ENCODE measurements at places on chromosomes 7 and 10. TPM values are rescaled to one million over a fixed set of nuclear protein-coding genes. Genes with fewer than 3 reads are reported as not detected.

DNA sequence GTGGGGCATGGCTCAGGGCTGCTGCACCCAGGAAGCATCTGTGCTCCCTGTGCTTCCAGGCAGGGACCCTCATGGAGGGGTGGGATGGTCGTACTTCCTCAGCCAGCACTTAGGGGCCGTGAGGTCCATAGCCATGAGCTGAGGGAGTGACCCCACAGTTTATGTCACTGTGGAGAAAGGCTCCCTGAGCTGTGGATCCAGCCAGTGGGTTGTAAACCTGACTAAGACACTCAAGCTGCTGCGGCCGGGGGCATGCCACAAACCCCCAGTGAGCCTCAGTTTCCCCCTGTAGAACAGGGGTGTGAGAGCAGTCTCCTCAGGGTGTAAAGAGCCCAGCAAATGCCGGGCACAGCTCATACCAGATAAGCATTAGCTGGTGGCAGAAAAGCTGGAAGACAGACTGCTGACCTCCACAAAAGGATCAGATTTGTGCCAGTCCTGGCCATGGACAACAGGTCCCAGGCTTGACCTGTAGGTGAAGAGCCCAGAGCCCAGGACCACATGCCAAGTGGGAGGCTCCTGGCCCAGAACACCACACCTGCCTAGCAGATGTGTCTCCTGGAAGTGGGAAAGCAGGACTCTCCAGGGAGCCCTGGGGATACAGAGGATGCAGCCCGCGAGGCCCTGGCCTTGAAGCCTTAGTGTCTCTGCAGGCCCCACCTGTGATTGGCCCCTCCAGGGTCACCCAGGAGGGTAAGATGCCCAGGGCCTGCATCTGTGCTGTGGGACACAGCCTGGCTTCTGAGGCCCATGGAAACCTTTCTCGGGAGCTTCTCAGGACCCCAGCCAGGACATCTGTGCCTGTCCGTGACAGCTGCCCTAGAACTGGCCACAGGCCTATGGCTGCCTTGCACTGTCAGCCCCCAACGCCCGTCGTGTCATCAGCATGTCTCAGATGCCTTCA, 78.1 kb upstream of the RET start:
- DNase-seq = no peak

- no peak for DNase-seq
Measured at GRCh38 chr10:84407388-84408049, 79.1 kb downstream of the CCSER2 start.

GHRHR gene
- total RNA-seq = not detected

- no peak for DNase-seq
Measured at GRCh38 chr10:29598851-29599311, 35.9 kb downstream of the SVIL start.

CFAP46 gene
- total RNA-seq = not detected

GRCh38 chr10:110387983-110388686, 83.4 kb upstream of the SMNDC1 start:
- DNase-seq = no peak

GRCh38 chr10:132355297-132355696, 23.3 kb downstream of the LRRC27 start:
- no peak for DNase-seq

ANK3 gene
- total RNA-seq = 14.4 TPM

GRCh38 chr10:35182631-35183510, 56.2 kb downstream of the CREM start:
- no peak for DNase-seq

GRCh38 chr10:75233444-75234016, 2.2 kb downstream of the COMTD1 start:
- no peak for DNase-seq

Data from activated T-helper 2 cell treated with anti-CD3 and anti-CD28 coated beads, Interferon-gamma antibody, Interleukin-2, Interleukin-4, amounts not matched to agents 10 μg/mL and 5 μg/mL and 100 μg/mL, durations not matched to agents 14 hours and 24 hours and 36 hours (primary cell).